ENCODE measurements at places on chromosomes 1 and 21.

- DNase-seq: no peak
Observed at GRCh38 chr1:189697113-189697512, 780.6 kb downstream of the BRINP3 start.

DNA sequence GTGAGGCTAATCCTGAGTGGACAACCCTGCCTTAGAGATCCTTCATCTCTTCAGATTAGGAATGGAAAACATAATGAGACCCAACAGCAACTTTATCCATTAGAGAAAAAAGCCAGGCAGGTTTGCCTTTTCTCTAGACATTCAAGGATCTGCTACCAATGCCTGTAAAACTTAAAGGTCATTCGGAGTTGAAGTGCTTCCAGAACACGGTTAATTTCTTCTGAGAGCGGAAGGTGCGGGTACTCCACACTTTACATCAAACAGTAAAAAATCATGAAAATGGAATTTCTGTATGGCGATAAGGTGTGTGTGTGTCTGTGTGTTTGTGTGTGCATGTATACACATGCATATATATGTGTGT, 65.2 kb upstream of the PRKACB start:
- no peak for DNase-seq

- peak; percentile 80 for DNase-seq
Observed at GRCh38 chr1:40039245-40039756, 1.2 kb upstream of the CAP1 start.

- DNase-seq: peak; percentile 95
Observed at GRCh38 chr1:48610628-48611542, 138.9 kb upstream of the SPATA6 start.

- no peak for DNase-seq
Observed at GRCh38 chr21:44686843-44687561, 5.0 kb upstream of the KRTAP12-1 start.

GRCh38 chr1:230191079-230191804, 124.2 kb downstream of the GALNT2 start:
- no peak for DNase-seq

DNA sequence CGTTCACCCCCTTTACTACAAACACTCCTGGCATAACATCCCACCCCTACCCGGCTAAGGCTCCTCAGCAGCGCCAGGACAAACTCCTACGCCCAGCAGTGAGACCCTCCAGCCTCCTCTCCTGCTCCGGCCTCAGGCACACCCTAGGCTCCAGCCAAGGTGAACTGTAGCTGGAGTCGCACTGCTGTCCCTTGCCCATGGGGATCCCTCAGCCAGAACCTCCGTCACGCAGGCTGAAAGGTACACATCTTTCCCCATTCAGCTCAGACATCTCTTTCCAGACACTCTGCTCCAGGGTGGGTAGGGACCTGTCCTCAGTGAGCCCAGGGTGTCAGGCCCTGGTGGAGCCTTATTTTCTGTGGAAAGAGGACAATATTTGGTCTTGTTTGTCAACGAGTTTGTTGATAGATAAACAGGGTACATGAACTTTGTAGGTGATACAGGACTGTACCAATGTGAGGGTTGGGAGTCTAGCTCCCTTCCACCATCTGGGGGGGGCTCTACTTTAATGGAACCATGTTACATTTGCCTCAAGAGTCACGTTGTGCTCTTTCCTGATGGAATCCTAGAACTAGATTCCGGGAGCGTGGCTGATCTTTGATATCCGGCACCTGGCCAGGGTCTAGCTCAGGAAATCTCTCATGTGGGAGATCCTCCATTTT, 56.5 kb upstream of the SSBP3 start:
- DNase-seq: no peak

- DNase-seq: peak; percentile 28
Observed at GRCh38 chr1:43062527-43063095, 103.9 kb upstream of the SLC2A1 start.

DNA sequence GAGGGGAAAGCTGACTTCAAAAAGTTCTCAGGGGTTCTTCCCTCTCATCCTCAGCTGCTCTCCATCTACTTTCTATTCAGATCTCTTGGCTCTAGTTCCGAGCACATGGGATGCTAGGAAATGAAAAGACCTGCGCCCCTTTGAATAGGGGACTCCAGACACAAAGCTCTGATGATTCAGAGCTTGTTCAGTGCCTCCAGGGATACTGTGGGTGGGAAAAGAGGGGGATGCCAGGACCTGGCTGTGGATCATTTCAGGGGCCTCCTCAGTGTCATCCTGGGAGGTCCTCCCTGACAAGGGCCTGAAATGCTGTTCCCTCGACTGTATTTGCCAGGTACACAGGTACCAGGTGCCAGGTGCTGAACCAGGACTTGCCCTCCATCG, 943 bp upstream of the KIAA0040 start:
- no peak for DNase-seq

DNA sequence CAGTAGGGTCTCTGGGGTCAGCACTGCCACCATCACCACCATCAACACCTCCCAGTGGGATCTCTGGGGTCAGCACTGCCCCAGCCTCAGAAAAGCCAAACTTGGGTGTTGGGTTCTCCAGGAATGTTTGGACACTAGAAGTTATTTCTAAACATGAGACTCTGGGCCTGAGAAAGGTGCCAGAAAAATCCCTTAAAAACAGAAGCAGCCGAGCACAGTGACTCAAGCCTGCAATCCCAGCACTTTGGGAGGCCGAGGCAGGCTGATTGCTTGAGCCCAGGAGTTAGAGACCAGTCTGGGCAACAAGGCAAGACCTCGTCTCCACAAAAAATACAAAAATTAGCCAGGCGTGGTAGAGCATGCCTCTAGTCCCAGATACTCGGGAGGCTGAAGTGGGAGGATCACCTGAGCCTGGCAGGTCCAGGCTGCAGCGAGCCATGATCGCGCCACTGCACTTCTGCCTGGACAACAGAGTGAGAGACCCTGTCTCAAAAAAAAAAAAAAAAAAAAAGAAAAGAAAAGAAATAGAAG, 470 bp downstream of the PTAFR start:
- no peak for DNase-seq

DNA sequence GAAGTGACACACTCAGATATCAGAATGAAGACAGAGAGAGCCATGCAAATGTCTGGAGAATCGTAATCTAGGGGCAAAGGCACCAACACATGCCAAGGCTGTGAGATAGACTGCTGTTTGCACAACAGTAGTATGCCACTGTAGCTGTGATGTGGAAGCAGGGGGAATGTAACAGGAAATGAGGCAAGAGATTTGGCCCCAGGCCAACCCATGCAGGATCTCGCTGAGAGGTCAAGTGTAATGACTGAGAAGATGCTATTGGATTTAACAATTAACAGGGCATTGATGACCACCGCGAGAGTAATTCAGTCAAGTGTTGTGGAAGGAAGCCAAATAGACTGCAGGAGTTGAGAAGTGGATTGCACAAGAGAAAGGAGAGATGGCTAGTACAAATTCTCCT, 107.3 kb upstream of the ST6GALNAC5 start:
- DNase-seq: no peak

GRCh38 chr1:12232221-12232620, 2.4 kb downstream of the VPS13D start:
- DNase-seq: no peak

- DNase-seq: no peak
Observed at GRCh38 chr1:27137544-27138075, 17.3 kb downstream of the SLC9A1 start.

- DNase-seq: no peak
Observed at GRCh38 chr1:18784482-18784831, 75.0 kb downstream of the TAS1R2 start.

GRCh38 chr21:32300117-32300681, 1.5 kb downstream of the MRAP start:
- no peak for DNase-seq
